Sciatic nerve (tissue), 2 donors: ENCODE measurements at places on chromosomes 1 and 21.

DNA sequence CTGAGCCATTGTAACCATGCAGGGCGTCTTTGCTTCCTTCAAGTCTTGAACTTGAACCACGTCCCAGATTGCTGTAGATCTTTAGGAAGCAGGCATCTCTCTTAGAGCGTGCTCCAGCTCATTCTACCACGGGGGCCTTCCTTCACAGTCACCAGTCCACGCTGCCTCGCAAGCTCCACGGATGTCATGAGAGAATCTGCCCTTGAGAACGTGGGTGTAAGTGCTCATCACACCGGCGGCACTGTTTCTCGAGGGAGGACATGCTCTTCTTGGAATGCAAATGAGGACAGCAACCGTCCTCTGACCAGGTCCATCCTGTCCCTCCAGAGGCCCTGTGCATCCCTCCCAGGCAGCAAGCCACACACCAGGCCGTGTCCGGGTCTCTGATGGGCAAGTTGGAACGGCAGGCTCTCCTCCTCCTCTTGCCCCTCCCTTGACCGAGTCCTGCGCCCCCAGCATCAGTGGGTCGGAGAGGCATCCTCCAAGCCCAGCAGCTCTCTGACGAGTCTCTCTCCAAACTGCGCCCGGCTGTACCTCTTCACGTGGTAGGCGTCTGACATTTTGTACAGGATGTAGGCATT, 103.1 kb downstream of the PGBD5 start:
- no peak for DNase-seq

- DNase-seq: no peak
Observed at GRCh38 chr1:99533909-99534637, 111.8 kb upstream of the PALMD start.

DNA sequence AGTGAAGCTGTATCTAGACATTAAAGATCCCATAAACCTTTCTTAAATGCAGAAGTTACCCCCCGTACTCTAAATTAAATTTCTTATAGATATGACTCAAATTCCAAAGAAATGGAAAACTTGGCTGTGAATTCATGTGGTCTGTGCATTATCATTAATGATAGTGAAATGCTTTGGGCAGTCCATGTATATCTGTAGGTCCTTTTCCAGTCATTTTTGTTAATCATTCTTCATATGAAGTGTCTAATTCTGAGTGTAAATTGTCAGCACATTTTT, 89.3 kb downstream of the RGL1 start:
- no peak for DNase-seq

DNA sequence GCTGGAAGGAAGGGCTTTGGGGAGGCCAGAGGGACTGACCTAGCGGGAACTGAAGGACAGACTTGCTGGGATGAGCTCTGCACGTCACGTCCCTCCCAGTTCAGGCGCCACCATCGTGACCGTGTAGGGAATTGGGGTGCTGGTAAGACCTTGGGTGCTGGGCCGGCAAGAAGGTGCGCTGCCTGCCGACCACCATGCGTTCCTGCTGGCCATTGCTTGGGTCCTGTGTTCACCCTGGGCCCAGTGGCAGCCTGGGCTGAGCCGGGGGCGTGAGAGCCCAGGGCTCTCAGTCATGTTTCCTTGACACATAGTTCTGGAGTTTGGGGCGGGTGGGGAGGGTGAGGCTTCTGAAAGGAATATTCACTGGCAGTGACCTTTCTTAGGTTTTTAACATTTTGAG, 176.0 kb downstream of the CAMTA1 start:
- no peak for DNase-seq

DNA sequence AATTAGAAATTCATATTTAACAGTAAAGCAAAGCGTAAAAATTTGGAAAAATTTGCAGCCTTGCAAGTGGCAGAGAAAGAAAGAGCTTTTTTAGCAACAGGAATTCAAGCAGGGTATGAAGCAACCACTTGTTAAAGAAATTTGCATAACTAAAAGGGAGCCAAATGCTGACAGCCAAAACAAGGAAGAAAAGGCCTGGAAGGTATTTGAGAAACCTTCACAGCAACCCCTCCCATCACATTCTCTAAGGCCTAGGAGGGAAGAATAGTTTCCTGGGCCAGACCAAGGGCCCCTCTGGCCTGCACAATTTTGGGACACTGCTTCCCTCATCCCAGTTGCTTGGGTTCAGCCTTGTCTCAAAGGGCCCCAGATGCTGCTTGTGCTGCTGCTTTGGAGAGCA, 672.4 kb upstream of the TMPRSS15 start:
- DNase-seq: no peak

DNA sequence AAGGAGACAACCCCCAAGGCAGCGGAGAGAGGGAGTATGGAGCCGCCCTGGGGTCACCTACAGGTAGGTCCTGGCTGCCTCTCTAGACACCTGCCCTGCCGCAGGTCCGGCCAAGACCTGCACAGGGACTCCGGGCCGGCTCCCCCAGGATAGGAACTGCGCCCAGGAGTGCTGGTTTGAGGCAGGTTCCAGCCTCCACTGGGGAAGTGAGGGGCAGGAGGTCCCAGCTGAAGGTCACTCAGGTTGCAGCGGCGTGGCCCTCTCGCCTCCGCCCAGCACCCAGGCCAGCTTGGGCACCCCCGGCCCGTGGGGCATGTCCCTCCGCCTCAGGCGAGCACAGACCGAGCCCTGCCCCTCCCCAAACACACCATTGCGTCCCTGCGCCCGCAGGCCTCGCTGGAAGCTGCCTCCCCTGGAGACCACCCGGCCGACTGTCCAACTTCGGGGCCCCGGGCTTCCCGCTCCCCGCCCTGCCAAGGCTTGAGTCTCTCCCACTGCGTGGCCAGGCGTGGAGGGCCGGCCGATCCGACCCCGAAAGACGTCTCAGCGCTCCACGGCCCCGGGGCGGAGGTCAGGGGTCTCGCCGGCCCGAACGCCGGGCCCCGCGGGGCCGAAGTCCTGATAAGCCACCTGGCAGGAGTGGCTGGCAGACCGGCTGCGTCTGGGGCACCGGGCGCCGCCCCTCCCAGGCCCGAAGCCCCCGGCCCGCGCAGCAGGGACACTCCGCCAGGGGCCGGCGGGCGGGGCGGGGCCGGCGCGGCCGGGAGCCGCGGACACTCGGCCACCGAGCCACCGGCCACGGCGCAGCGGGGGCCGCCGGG, 1.4 kb upstream of the SKI start:
- DNase-seq: peak; percentile 77

- DNase-seq: no peak
Observed at GRCh38 chr1:27778056-27778455, 5.0 kb downstream of the STX12 start.

DNA sequence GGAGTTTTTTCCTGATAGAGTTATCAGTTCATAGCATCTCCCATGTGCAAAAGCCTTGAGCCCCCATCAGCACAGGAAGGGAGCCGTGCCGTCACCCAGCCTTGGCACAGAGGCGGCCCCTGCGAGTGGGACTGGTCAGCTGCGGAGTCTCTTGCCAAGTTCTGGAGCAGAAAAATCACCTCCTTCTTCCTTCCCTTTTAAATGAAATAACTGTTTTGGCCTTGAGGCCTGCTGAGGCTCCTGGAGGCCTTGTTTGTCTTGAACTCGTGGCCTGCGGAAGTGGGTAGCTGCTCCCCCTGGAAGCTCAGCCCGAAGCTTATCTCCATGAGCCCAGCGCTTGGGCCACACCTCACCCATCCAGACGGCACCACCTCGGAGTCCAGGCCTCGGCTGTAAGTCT, 145.7 kb upstream of the TMEM51 start:
- DNase-seq: no peak

DNA sequence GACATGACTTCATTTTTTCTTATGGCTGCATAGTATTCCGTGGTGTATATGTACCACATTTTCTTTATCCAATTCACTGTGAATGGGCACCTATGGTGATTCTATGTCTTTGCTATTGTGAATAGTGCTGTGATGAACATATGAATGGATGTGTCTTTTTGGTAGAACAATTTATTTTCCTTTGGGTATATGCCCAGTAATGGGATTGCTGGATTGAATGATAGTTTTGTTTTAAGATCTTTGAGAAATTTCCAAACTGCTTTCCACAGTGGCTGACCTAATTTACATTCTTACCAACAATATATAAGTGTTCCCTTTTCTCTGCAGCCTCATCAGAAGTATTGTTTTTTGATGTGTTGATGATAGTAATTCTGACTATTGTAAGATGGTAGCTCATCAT, 361.7 kb upstream of the SGIP1 start:
- DNase-seq: no peak

- DNase-seq: peak; percentile 82
Observed at GRCh38 chr1:227728059-227728891, 6.8 kb downstream of the JMJD4 start.

DNA sequence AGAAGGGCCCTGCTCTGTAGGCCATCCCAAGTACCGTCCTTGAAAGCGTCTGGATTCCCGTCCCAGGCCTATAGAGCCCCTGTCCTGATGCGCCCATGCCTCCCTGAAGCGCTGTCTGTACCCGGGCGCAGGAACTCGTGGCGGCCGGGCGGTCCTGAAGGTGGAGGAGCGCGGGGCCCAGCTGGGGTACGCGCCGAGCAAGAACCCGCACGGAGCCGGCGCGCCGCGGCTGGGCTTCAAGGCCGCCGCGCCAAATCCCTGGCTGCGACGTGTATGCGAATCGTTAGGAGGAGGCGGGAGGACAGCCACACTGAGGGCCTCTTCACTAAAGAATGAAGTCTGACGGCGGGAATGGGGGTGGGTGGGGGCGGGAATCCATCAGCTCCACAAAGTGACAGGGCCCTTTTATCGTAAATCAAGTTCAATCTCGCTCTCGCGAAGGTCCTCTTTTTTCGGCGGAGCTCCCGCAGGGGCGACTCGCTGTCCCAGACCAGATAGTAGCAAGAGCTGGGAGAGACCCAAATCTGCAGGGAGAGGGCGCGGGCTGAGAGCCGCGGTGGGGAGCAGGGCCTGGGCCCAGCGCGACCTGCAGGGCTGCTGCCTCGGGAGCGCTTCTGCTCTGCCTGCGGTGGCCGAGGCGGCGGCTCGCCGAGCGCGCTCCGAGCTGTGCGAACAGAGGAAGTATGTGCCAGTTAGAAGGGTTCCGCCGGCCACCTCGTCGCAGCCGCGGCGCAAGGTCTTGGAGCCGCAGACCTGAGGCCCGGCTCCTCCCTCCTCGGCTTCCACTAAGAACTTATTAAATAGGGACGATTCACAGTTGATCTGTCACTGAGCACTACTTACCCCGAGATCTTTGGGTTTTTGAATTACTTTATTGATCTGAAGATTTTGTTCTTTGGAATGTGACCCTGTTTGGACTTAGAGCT, 10.4 kb downstream of the BARHL2 start:
- DNase-seq: no peak

- no peak for DNase-seq
Observed at GRCh38 chr1:198893141-198893540, 254.3 kb downstream of the PTPRC start.

- no peak for DNase-seq
Observed at GRCh38 chr21:42159560-42160110, 59.3 kb upstream of the ABCG1 start.

- no peak for DNase-seq
Observed at GRCh38 chr1:112769611-112770010, 54.5 kb upstream of the PPM1J start.

DNA sequence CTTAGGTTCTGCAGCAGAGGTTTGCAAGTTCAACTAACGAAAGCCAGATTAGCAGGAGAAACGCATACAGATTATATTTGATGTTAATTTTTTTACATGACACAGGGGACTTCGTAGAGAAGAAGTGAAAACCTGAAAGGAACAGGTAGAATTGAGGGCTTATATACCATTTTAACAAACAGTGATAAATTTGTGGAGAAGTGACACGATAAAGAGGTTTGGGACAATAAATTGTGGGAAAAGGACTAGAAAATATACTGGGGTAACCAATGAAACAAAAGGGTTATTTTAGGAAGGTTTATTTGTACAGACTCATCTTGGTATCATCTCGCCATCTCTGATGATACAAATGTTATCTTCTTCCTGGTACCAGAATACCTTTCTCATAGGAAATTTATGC, 452.9 kb downstream of the SETD4 start:
- no peak for DNase-seq

DNA sequence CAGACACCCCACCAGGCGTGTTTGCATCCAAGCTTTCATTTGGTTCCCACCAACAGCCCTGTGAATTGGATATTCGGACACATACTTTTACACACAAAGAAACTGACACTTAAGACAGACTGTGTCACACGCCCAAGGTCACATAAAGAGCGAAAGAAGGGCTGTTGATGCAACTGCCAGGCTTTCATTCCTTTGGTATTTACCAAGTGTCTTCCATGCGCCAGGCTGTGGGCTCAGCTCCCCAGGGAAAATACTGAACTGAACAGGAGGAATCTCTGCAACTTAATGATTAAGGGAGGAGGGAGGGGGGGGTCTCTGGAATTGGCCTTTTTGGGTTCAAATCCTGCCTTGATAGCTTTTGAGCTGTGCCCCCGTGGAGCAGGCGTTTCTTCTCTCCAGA, 122.8 kb downstream of the ACTL8 start:
- DNase-seq: peak; percentile 26

GRCh38 chr21:29175408-29176134, 45.1 kb downstream of the MAP3K7CL start:
- no peak for DNase-seq

- DNase-seq: no peak
Observed at GRCh38 chr21:41321211-41321907, 4.8 kb downstream of the FAM3B start.

DNA sequence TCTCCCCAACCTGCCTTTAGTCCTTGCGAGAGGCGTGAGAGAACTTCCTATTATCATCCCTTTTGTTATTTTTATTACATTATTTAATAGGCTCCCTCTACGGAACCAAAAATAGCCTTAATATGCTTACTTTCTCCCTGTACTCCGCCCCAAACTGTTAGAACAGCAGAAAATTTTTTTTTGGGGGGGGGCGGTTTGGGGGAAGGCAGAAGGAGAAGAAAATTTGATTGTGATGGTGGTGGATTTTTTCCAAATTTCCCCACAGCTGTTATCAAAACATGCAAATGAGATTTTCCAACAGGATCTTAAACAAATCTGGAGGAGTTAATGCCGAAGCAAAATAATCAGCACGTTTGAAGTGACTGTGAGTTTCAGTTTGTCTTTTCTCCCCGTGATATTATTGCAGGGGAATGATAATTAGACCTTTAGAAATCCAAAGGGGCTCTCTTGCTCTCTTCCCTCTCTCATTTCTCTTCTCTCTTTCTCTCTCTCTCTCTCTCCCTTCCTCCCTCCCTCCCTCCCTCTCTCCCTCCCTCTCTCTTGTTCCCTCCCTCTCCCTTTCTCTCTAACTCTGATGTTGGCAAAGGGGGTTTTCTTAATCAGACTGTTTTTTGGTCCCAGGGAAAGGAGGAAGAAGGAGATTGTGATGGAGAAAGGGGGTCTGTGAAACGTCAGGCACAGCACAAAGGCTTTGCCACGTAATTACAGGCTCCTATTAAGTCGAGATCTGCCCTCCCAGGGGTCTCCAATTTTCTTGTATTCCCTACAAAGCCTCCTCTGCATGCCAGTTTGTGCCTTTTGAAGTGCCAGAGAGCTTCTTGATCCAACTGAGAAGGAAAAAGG, 1.1 kb upstream of the PRRX1 start:
- DNase-seq: no peak

GRCh38 chr1:1757422-1758058, 20.7 kb downstream of the NADK start:
- no peak for DNase-seq

- no peak for DNase-seq
Observed at GRCh38 chr1:15911927-15912326, 64.0 kb downstream of the ZBTB17 start.
